ENCODE measurements at places on chromosomes 3 and 15.

- DNase-seq, result no peak
Observed at GRCh38 chr15:77540312-77541060, 92.2 kb downstream of the LINGO1 start.

DNA sequence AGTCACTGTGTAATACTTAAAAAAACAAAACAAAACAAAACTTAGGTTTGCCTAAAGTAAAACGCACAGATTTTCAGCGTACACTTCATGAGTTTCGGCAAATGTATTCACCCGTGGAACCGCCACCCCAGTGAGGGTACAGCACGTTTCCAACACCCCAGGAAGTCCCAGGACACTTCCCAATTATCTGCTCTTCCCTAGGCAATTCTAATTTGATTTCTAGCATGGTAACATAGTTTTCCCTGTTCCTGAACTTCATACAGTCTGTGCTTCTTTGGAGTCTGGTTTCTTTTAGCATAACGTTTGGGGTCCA is 497 bp upstream of the CLASP2 start:
- DNase-seq, result no peak

- no peak for DNase-seq
Observed at GRCh38 chr3:38148311-38148882, 9.9 kb downstream of the MYD88 start.

GRCh38 chr3:122475316-122475715 is 39.4 kb downstream of the KPNA1 start:
- DNase-seq, result no peak

GRCh38 chr15:68347392-68347791 is 69.8 kb downstream of the FEM1B start:
- no peak for DNase-seq

DNA sequence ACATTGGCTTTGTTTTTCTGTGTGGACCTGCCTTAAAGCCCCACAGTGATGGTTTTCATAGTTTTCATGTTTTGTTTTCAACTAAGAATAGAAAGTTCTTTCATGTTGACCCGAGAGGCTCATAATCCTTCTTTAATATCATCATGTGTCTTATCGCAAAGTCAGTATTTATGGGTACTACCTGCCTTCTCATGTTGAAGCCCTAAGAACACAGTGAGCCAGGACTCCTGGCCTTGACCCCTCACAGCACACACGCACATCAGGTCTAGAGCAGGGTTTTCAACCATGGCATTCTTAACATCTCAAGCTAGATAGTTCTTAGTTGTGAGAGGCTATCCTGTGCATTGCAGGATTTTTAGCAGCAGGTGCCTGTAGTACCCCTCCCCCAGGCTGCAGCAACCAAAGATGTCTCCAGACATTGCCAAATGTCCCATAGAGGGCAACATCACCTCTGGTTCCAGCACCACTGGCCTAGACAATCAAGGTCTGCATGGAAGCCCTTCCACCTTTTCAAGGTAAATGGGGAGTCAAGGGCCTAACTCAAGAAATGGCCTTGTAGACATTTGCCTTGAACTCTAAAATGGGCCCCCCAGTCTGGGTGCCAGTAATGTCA is 118.3 kb downstream of the MTHFS start:
- no peak for DNase-seq

DNA sequence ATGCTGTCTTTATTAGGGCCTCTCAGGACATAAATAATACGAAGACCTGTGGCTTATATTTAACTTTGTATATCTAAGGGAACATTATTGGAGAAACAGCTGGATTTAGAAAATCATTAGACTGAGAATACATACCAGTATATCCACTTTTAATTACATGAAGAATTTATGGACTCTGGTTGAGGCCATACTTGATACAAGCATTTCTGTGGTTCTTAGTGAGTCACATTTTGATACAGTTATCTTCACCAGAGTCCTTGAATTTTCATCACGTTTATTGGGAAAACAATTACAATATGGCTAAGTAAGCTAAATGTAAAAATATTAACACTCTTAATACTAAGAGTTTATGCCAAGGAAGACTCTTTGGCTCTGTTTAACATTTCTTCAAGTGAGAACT is 9.9 kb downstream of the KIF23 start:
- no peak for DNase-seq

DNA sequence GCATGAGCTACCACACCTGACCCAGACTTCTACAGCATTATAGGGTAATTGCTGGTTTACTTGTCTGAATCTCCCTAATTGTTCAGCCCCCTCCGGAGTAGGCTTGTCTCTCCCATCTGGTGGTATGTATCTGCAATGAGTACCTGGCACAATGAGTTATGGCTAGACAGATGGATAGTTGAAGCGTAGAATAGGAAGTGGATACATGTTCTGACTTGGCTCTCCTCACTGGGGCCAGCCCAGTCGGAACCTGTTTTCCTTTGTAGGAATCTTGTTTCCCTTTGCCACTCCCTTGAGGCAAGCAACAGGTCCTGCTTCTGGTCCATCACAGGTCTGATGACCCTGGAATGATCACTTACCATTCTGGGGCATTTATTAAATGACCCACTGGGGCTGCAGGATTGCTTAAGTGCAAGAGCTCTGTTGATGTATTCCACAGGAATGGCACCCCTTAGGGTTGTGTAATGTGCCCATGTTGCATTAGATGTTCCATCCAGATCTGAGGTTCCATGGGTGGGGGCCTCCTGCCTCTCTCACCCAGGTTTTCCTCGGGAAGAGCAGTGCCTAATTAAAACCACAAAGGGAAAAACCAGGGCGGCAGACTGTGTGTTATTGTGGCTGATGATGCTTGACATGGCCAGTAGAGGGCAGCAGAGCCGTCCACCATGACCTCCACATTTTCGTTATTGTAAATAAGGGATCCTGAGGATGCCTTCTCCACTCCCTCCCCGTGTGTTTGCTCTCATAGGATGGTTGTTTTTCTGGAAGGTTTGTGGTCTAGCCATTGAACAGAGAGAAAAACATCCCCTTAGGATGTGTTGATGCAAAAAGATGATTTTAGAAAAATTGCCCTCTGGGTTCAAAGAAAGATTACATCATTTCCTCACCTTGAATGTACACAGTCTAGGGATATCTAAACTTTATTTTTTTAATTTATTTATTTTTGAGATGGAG is 58.0 kb downstream of the CMTM8 start:
- DNase-seq, result no peak

DNA sequence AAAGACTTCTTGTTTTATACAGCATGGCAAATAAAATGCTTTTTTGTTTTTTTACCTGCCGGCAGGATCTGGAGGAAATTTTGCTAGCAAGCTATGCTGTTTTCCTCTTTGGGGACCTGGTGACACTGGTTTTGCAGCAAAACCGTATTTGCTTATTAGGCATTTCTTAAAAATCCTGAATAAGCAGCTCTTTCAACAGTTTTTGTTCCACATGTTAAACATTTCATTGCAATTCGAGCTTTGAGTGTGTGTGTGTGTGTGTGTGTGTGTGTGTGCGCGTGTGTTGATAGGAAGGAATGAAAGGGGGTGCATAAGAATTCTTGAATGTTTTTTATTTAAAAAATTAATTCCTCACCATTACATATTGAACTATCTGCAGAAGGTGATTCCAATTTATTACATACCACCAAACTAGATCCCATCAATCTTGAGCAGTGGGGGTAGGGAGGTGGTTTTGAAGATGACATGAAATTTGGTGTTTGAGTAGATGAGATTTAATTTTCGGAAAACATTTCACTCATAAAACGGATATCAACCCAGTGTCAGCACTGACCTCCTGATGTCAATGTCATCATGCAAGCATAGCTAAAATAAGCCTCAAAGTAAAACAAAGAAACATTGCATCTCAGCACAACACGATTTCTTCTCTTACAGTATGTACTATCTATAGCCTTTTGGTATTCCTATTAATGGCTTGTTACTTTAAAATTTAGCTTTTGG is 17.3 kb downstream of the ZBTB38 start:
- no peak for DNase-seq

- no peak for DNase-seq
Observed at GRCh38 chr15:77021803-77022381, 27.0 kb downstream of the PSTPIP1 start.

GRCh38 chr3:46670891-46671427 is 22.5 kb downstream of the ALS2CL start:
- DNase-seq, result no peak

- DNase-seq, result no peak
Observed at GRCh38 chr3:78281381-78281780, 1241.5 kb downstream of the ROBO2 start.

DNA sequence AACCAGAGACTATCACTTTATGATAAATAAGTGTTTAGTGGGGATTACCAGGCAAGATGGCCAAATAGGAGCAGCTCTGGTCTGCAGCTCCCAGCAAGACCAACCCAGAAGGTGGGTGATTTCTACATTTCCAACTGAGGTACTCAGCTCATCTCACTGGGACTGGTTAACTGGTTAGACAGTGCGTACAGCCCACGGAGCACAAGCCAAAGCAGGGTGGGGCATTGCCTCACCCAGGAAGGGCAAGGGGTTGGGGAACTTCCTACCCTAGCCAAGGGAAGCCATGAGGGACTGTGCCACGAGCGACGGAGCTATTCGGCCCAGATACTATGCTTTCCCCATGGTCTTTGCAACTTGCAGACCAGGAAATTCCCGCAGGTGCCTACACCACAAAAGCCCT is 171.0 kb downstream of the CTNNB1 start:
- DNase-seq, result no peak

GRCh38 chr3:13543253-13543652 is 5.7 kb upstream of the FBLN2 start:
- no peak for DNase-seq

- DNase-seq, result no peak
Observed at GRCh38 chr3:99747915-99748314, 69.7 kb upstream of the CMSS1 start.

DNA sequence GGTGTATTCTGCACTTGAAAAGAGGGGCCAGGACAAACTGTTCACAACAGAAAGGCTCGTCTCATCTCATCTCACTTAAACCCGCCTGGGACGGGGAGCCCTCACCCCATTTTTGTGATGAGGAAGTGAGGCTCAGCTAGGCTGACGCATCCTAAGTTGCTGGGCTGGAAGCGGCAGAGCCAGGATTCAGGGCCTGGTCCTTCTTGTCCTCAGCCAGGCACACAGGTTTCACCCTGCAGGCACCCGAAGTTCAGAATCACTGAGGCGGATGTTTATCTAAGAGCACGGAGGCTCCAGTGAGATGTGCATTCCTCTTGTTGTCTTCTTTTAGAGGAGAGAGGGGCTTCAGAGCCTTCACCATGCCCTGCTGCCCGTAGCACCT is 51.1 kb upstream of the PLXNA1 start:
- DNase-seq, result no peak

GRCh38 chr15:25811481-25811906 is 51.6 kb downstream of the ATP10A start:
- DNase-seq, result no peak

GRCh38 chr3:105829871-105830622 is 38.8 kb downstream of the CBLB start:
- DNase-seq, result no peak

DNA sequence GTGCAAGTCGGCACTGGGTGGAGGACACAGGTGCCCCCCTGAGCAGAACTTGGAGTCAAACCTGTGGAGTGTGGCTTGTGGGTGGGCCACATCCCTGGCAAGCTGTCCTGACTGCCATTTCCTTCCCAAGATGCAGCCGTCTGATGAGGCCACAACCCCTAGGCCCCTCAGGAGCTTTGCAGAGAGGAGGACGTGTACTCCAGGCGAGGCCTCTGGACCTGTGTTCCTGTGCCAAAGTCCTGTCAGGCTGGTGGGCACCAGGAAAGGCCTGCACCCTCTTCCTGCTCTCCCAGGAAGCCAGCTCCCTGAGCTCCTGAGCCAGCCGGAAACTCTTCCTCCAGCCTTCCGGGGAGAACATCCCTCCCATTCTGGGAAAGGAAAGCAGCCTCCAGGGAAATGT is 48.5 kb downstream of the CMTM6 start:
- DNase-seq, result no peak

DNA sequence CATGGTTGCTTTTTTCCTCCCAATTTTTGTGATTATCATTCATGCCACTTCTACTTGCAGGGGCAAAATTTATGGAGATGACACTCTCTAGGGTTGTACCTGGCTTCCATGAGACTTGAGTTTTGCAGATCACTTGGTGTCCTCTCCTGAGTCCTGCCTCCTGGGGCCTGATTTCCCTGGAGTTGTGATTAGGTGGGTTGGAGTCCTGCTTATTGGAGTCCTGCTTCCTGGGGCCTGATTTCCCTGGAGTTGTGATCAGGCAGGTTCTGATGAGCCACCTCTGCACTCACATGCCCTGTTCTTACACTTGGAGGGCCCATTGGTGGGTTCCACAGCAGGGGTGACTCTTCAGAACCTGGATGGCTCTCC is 102.0 kb downstream of the PDCD6IP start:
- DNase-seq, result no peak

DNA sequence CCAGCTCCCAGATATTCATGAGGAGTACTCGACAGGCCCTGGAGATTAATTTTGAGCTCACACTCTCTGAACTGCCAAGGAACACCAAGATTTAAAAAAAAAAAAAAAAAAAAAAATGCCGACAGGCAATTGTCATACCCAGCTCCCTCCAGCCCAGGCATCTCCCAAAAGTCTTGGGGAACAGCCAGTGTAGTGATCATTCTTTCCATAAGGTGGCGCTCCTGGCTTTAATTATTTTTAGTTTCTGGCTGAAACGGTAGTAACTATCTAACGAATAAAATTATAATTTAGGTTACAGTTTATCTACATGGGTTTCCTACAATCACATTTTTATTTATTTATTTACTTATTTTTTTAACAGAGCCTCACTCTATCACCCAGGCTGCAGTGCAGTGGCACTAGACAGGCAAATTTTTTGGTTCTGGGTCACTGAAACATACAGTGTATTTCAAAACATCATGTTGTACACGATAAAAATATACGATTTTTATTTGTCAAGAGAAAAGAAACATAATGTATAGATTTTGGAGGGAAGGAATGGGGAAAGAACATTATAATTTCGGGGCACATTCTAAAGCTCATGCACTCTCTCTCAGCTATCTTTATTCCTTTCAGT is 157.3 kb downstream of the ADAMTS9 start:
- no peak for DNase-seq

DNA sequence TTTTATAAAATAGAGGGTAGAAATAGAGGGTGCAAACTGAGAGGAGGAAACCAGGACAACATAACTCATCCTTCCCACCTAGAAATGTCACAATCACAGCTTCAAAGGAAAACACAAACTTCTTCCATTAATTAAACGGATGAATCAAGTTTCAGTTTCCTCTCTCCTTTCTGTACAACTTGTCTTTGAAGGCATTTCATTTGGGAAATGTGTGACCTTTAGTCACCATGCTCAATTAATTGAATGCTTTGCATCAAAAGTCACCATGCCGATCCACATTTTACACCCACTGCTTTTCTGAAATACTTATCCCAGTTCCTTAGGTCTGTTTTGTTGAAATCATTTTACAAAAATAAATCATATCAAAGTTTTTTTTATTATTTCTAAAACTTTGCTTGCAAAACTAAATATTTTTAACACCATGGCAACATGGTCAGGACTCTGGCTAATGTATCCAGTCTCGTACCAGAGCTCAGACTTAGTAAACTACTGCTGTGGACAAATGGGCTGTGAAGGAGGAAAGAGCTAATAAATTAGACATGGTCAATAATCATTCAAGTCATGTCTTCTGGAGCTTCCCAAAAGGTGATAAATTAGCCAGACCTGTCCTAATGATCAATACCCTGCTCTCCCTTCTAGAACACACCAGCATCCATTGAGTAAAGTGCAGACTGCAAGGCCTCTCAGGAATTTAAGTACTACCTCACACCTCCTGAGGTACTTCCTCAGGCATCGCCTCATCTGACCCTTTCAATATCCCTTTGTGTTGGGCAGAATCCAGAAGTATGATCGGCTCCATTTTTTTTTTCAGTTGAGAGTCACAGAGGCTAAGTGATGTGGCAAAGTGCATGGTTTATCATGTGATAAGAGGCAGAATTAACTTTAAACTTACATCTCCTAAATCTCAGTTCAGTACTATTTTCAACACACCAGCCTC is 161.3 kb downstream of the GREM1 start:
- no peak for DNase-seq

Measured in NCI-H510A (cell line).